ENCODE measurements at places on chromosomes 13 and 19.

DNA sequence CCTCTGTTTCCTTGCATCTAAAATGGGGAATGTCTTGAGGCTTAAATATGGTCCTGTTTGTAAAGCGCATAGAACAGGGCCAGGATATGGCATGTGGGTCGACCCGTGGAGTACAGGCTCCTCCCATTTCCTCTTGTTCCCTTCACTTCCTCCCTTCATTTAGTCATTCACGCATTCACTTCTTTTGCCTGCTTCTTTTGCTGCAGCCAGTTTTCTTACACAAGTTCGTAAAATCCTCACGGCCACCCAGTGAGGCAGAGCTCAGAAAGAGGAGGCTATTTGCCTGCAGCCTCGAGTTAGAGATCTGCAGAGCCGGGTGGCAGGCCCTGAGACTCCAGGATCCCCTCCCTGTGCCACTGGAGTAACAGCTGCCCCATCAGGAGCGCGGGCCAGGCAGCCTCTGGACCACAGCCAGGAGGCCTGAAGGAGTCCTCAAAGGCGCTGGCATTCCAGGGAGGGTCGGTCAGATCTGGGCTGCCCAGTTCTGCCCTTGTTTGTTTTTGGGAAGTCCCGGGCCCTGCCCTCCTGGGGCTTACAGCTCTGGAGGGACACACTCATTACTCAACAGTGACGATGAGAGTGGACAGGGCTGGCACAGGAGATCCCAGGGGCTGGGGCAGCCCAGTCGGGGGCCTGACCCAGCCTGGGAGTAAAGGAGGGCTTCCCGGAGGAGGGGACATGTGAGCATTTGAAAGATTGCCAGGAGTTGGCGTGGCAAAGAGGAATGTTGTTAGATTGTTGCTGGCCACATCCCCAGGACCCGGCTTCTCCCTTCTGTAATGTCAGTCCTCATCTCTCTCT, 4.6 kb downstream of the PPP5C start:
- no peak for DNase-seq

GRCh38 chr19:9850235-9850959, 15.3 kb downstream of the PIN1 start:
- no peak for DNase-seq

DNA sequence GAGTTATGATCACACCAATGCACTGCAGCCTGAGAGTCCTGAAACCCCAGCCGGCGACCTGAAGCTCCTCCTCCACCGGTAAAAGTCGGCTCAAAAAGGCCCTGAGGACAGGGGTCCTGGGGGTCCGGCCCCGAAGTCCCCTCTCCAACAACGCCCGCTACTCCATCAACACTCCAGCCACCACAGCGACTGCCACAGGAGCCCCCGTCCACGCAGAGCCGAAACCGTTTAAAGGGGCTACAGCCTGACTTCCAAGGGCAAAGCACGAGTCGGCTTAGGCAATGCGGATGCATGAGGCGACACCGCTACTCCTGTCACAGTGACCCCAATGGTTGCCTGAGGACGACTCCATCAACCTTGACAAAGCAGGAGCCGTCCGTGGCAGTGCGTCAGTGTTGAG, 22.9 kb upstream of the ZNF420 start:
- DNase-seq: no peak

DNA sequence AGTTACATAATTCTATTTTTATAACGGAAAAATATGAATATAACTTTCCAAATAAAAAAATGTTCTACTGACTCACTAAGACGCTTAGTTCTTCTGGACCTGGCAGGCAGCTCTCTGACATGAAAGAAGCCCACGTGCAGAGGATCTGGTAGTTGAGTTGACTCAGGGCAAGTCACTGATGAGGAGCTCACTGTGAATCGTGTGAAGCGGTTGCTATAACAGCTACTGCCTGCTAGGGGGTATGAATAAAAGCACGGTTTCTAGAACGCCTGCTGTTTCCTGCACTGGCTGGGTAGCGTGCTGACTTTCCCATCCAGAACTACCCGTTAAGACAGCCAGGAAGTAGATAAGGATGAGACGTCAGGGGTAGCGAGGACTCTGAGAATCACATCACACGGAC, 54.7 kb upstream of the WASF3 start:
- no peak for DNase-seq

- no peak for DNase-seq
Observed at GRCh38 chr13:99385161-99385560, 78.0 kb upstream of the GPR183 start.

DNA sequence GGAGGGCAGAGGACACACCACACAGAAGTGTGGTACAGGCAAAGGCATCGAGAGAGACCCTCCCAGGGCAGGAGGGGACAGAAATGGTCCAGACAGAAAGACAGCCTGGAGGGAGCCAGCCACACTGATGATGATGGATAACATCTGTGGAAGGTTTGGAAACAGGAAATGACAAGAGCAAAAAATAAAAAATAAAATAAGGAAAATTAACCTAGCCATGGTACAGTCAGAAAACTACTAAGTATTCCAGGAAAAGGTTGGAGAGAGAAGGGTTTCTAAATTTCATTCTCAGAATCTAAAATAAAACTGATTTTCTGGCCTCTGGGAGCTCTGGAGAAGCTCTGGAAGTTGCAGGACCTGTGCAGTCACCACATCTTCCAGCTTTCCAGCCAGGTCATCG, 115.2 kb upstream of the VSTM2B start:
- DNase-seq: no peak

- no peak for DNase-seq
Observed at GRCh38 chr19:38993271-38993670, 17.7 kb upstream of the FBXO17 start.

- no peak for DNase-seq
Observed at GRCh38 chr19:33902802-33903488, 106.3 kb downstream of the KCTD15 start.
